ENCODE measurements at places on chromosomes 11 and 22.

- no peak for DNase-seq
These were observed 23.6 kb downstream of the MYEOV start for GRCh38 chr11:69317401-69318092.

DNA sequence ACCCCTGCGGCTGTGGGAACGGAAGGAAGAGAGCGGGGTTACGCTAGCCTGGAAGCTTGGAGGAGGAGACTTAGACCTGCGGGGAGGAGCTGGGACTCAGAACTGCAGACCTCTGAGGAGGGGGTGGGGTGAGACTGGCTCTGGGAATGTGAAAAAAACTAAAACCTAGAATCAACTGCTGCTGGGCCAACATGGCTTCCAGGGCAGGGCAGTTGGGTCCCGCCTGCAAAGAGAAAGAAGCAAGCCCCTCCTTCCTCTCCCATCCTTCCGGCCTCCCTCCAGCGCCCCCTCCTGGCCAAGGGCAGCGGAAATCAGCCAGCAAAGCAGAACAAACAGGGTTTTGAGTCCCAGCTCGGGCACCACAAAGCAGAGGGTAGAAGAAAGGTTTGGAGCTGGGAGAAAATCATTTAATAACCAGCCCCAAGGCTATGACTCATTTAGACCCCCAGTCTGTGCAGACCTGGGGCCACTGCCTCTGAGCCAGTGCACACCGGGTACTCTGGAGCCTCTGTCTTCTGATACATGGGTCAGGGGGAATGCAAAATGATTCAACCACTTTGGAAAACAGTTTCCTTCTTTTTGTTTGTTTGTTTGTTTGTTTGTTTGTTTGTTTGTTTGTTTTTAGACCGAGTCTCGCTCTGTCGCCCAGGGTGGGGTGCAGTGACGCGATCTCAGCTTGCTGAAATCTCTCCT is 7.3 kb upstream of the NCF4 start:
- no peak for DNase-seq

GRCh38 chr22:22721681-22722354 is 77.4 kb downstream of the GGTLC2 start:
- no peak for DNase-seq

GRCh38 chr22:34072585-34072984 is 152.3 kb upstream of the LARGE1 start:
- DNase-seq: no peak

DNA sequence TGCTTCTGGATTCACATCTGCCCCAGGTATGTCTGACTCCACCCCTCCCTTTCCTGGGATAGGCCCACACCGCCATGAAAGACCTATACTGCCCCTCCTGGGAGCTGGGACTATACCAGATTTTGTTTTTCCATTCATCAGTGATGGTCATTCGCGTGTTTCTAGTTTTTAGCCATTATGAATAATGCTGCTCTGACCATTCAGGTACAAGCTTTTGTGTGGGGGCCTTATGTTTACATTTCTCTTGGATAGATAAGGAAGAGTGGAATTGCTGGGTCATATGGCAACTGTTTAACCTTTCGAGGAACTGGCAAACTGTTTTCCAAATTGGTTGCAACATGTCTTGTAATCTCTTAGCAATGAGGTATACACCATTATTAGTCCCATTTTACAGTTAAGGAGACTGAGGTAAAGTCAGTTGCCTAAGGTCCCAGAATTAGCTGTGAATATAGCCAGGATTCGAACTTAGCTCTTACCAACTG is 1.2 kb upstream of the TBC1D10A start:
- no peak for DNase-seq

DNA sequence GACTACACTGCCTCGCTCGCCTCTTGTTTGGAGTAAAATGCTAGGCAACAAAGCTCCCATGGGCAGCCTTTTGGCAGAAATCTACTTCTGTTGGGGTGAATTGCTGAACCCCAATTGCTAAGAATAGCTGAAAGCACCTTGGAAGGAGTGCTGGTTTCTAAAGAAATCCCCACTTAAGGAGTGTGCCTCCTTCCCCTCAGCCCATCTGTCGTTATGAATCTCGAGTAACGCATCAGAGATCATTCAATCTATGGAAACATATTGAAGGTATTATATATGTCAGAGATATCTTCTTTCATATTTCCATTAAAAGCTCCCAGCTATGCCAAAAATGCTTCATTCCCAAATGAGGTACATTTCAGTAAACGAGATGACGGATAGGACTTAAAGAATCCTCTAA is 229.6 kb upstream of the BLID start:
- DNase-seq: no peak

- no peak for DNase-seq
These were observed 312.9 kb downstream of the CNTN5 start for GRCh38 chr11:99333621-99334020.

GRCh38 chr11:12810568-12810894 is 136.3 kb downstream of the TEAD1 start:
- DNase-seq: no peak

DNA sequence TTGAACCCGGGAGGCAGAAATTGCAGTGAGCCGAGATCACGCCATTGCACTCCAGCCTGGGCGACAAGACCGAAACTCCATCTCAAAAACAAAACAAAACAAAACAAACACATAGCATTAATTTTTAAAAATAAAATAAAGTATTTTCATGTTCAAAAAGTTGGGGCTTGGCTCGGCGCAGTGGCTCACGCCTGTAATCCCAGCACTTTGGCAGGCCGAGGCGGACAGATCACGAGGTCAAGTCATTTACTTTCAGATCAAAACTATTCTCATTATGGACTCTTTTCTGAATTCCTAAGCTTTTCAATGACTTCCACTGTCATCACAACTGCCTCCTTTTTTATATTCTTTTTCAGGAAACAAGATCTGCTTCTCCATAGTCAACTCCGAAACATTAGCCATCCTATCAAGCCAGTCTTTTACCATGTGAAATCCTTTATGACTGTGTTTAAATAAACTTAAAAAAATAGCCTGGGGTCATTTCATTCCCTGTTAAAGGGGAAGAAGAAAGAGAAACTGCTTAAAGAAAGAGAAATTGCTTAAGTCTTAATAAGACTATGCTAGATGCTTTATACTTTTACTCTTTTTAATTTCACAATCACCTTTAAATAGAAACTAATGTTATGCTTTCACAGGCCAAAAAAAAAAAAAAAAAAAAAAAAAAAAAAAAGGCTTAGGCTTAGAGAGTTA is 13.1 kb upstream of the CHRNA10 start:
- no peak for DNase-seq

- DNase-seq: no peak
These were observed 56.2 kb downstream of the TNRC6B start for GRCh38 chr22:40233886-40234285.

DNA sequence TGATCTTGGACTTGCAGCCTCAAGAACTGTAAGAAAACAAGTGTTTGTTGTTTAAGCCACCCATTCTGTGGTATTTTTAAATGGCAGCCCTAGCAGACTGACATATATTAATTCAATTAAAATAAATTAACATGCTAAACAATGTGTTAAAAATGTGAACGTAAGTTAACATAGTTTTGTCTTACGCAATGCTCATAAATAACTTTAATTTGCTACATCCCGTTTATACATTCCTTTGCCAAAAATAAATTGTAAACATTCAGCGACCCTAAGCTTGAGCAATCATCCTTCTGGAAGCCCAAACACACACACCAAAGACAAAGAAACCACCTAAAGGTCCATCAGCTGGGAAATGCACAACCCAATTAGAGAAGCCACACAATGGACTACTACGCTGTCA is 70.4 kb downstream of the CELSR1 start:
- DNase-seq: no peak

- DNase-seq: no peak
These were observed 36.8 kb upstream of the OR5P2 start for GRCh38 chr11:7833527-7833926.

GRCh38 chr11:128624269-128625175 is 37.2 kb upstream of the ETS1 start:
- no peak for DNase-seq

GRCh38 chr11:44775366-44775984 is 48.7 kb downstream of the TSPAN18 start:
- no peak for DNase-seq

DNA sequence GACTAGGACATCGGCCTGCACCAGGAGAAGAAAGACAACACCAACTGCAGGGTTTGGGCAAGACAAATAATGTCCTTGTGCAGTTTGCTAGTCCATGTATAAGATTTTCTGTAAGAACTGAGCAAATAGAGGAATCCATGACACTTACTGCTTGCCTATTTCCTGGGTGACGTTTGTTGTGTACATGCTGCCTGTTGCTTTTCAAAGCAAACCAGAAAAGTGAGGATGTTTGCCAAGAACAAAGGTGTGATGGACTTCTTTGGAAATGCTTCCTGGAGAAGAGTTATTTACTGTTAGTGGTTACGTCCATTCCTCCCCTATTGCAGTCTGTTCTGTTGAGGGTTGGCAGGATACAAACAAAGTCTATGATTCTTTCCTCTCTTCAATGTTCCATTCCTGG is 126.5 kb downstream of the CASP12 start:
- DNase-seq: no peak
